ENCODE measurements at places on chromosomes 5 and 9.
A peak's percentile ranks its signal among the peaks of the same experiment; 100 is the strongest.

- no peaks in the 10 kb centered on the region for H3K27me3 ChIP-seq
- H3K4me3 ChIP-seq, result no peak overlapping the region
- H3K4me1 ChIP-seq, result no peaks in the 10 kb centered on the region
- no peak for DNase-seq
- no peak overlapping the region for H3K27ac ChIP-seq
These were observed 15.1 kb downstream of the SLC28A3 start for GRCh38 chr9:84325347-84325973.

DNA sequence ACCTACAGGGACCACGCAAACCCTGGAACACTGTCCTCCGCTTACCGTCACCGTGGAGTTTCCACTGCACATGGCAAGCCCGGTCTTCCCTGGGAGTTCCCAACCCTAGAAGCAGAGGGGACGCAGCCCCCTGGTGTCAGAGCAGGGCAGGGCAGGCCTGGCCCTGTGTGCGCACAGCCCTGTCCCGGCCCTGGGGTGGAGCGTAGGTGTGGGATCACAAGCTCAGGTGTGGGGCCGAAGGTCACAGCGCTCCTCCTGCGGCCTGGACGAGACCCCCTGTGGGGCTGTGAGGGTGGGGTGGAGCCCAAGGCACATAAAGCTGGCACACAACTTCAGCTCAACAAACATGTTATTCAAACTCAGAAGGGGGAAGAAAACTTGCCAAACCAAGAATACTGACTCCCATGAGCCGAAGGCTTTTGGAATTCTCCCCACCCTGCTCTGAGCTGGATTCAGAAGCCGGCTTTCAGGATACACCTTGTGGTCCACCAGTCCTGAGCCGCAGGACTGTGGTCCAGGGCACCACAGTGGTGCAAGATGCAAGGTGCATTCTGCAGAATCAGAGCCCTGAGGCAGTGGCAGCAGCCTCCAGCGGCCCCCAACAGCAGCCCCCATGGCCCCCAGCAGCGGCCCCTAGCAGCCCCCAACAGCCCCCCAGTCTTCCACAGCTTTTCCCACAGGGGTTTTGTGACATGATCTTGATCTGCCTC lies 11.8 kb upstream of the EXOC3 start:
- peak; percentile 84 for DNase-seq
- H3K4me1 ChIP-seq, result no peaks in the 10 kb centered on the region
- H3K27ac ChIP-seq, result no peak overlapping the region
- no peak overlapping the region for H3K4me3 ChIP-seq

DNA sequence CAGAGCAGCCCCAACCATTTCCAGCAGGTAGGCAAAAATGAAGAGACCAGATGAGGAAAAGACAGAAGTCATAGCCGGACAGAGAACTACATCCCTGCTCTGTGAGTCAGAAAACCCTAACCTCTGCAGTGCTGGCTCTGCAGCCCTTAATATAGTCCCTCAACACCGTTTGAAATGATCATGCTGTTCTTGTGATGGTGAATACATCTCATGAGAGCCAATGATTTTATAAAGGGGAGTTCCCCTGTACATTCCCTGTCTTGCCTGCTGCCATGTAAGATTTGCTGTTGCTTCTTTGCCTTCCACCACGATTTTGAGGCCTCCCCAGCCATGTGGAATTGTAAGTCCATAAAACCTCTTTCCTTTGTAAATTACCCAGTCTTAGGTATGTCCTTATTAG lies 216.8 kb upstream of the RFX3 start:
- H3K4me1 ChIP-seq, result peaks cover 4% of the 10 kb centered on the region
- no peaks in the 10 kb centered on the region for H3K36me3 ChIP-seq
- DNase-seq, result no peak
- no peak overlapping the region for H3K27ac ChIP-seq
- H3K4me3 ChIP-seq, result no peak overlapping the region
- H3K27me3 ChIP-seq, result no peaks in the 10 kb centered on the region

DNA sequence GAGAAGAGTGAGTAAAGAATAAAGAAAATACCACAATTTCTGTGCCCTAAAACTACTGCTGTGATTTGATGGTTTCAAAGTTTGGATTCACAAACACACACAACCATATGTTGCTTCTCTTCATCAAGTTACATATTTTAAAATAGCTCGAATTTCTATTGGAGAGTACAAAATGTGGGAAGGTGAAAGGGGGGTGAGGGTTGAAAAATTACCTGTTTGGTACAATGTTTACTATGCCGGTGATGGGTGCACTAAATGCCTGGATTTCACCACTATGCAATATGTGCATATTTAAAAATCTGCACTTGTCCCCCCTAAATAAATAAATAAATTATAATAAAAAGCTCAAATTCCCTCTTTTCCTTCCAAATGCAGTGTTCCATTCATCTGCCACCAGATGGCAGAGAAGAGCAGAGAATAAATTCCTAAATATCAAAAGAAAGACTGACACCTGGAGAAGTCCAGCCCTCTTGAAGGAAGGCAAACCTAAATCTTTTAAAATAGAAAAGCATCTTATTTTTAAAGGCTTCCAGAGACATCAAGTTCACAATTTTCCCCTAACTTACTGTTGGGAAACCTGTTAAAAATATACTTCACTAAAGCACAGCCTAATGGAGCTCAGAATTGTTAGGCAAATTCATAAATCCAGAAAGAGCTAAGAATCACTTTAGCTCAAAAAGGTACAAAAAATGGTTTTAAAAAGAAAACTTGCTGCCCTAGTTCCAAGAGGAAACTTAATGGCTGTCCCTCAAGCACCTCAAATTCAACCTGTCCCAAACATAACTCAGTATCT lies 24.8 kb upstream of the HNRNPA0 start:
- H3K36me3 ChIP-seq, result no peaks in the 10 kb centered on the region
- no peak overlapping the region for H3K27ac ChIP-seq
- H3K27me3 ChIP-seq, result no peaks in the 10 kb centered on the region
- no peak overlapping the region for H3K4me3 ChIP-seq
- no peaks in the 10 kb centered on the region for H3K4me1 ChIP-seq

DNA sequence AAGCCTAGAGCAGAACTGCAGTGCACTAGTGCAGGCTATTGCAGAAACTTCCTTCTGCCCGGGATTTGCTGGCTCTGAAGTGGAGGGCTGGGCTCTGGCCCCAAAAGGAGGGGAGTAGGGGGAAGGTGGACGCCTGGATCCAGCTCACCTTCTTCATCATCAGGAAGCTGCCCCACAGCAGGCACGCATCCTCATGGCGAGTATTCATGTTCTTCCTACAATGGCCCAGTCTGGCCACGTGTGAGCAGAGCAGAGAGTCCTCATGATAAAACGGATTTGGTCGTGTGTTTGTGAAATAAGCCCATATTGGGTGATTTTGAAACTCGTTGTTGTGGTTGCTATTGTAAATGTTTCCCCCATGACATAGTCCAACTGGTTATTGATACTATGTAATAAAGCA lies 8.2 kb upstream of the GLIPR2 start:
- H3K4me1 ChIP-seq, result no peaks in the 10 kb centered on the region
- no peak for DNase-seq
- H3K36me3 ChIP-seq, result no peaks in the 10 kb centered on the region
- H3K27ac ChIP-seq, result no peak overlapping the region

GRCh38 chr5:41878643-41879478 lies 8.6 kb upstream of the OXCT1 start:
- no peaks in the 10 kb centered on the region for H3K36me3 ChIP-seq
- H3K4me3 ChIP-seq, result no peak overlapping the region
- no peak overlapping the region for H3K27ac ChIP-seq

DNA sequence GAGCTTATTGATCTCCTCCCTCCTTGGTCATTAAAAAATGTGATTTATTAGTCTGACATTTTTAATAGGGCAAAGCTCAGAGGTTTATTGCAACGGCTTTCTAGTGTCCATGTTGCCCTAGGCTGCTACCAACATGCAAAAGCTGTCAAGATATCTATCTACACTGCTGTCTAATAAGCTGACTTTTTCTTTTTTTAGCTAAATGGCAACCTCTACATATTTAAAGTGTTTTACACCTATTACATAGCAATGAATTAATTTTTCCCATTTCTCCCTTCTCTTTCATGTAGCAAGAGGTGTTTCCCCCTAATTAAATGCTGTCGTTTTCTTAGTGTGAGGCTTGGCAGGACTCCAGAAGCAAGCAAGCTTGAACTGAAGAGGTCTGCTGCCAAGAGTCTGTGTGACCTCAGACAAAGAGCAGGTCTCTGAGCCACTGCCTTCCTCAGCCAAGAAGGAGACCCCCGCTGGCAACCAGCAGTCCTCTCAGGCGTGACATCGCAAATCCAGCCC lies 79.4 kb downstream of the GAS1 start:
- H3K27me3 ChIP-seq, result no peaks in the 10 kb centered on the region
- no peak for DNase-seq
- H3K36me3 ChIP-seq, result no peaks in the 10 kb centered on the region
- H3K4me1 ChIP-seq, result no peaks in the 10 kb centered on the region
- no peak overlapping the region for H3K4me3 ChIP-seq

DNA sequence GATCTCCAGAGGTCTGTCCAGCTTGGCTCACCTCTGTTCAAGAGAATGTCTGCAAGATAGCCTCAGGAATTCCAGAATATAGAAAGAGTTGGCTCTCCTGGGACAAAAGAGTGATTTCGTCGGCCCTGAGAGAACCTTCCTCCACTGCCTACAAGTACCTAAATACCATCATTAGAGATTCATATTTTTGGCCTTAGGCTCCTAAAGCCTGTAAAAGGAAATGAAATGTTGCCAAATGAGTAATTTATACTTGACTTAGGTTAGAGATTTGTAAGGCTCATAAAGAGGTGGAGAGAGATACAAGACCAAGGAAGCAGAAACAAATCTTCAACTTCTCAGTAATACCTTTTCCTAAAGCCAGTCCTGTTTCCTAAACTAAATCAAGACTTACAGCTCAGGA lies 146.2 kb downstream of the CCDC192 start:
- DNase-seq, result no peak
- no peak overlapping the region for H3K27ac ChIP-seq
- peaks cover under 1% of the 10 kb centered on the region for H3K4me1 ChIP-seq

GRCh38 chr5:154523709-154524108 lies 45.7 kb upstream of the HAND1 start:
- H3K36me3 ChIP-seq, result no peaks in the 10 kb centered on the region
- DNase-seq, result no peak
- H3K27me3 ChIP-seq, result peaks cover 2% of the 10 kb centered on the region

GRCh38 chr9:89799221-89799620 lies 194.4 kb downstream of the GADD45G start:
- H3K27ac ChIP-seq, result no peak overlapping the region
- no peaks in the 10 kb centered on the region for H3K4me1 ChIP-seq
- H3K36me3 ChIP-seq, result no peaks in the 10 kb centered on the region
